H9 (cell line): ENCODE measurements at places on chromosomes 6 and 20. TPM values are rescaled to one million over a fixed set of nuclear protein-coding genes. Genes with fewer than 3 reads are reported as not detected.

GRCh38 chr6:149236589-149236988 is 80.9 kb upstream of the TAB2 start:
- no peaks in the 10 kb centered on the region for H3K4me1 ChIP-seq
- H3K27me3 ChIP-seq = no peaks in the 10 kb centered on the region
- no peak overlapping the region for H3K4me3 ChIP-seq
- no peaks in the 10 kb centered on the region for H3K36me3 ChIP-seq
- H3K27ac ChIP-seq = no peak overlapping the region

DNA sequence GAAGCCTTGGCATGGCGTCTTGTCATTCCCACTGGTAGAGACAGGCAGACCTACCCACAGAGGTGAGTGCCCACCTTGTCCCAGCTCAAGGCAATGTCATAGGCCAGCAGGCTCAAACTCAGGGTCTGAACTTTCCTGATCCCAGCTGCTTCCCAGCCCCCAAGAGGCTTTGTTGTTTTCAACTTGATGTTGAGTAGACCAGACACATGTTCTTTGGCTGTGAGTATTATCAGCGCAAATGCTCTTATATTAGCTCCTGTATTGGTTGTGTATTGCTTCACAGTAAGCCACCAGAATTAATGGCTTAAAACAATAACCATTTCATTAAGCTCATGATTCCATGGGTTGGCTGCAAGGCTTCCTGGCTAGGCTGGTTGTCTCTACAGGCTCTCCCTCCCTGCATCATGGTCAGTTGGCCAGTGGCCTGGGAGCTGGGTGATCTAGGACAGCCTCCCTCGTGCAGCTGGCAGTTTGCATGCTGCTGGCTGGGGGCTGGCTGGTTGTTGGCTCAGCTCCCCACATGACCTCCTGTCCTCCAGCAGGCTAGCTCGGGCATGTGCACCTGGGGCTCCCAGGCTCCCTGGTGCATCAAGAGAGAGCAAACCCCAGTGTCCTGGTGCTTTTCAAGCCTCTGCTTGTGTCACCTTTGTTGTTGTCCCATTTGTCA is 21.6 kb downstream of the TOX2 start:
- H3K4me3 ChIP-seq = no peak overlapping the region
- no peak overlapping the region for H3K27ac ChIP-seq
- H3K4me1 ChIP-seq = no peaks in the 10 kb centered on the region
- H3K36me3 ChIP-seq = no peaks in the 10 kb centered on the region
- DNase-seq = no peak

DNA sequence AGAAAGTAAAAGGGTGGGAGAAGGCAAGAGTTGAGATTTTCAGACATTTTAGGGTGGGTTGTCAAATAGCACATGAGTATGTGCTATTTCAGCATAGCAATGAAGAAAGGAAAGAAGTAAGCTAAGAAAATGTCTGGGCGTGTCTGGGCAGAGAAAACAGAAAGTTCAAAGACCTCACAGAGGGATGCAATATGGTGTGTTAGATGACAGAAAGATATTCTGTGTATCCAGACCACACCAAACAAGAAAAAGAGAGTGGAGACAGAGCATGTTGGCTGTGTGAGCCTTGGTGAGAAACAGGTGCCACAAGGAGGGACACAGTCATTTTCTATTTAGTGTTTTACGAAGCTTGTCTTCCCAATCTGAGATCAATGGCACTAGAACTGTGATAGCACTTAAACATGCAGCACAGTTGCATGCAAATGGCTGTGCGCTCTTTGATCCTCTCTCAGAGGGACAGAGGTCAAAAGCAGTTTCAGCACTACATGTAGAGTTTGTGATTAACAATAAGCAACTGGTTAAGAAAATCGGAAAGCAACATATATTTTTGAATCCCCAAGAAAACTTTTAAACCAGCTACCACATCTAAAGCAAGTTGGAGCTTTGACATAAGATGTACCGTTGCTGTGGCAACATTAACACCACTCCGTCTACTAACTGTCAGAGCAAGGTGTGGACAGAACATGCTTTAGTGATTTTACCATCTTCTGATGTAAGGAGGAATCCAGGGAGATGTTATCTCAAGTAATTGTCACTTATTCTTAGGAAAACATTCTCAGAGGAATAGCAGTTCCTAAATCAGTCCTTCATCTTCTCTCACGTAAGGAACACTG is 515.5 kb upstream of the NOX3 start:
- no peak overlapping the region for H3K27ac ChIP-seq
- H3K27me3 ChIP-seq = no peaks in the 10 kb centered on the region
- no peaks in the 10 kb centered on the region for H3K4me1 ChIP-seq
- no peak for DNase-seq
- no peak overlapping the region for H3K4me3 ChIP-seq

DNA sequence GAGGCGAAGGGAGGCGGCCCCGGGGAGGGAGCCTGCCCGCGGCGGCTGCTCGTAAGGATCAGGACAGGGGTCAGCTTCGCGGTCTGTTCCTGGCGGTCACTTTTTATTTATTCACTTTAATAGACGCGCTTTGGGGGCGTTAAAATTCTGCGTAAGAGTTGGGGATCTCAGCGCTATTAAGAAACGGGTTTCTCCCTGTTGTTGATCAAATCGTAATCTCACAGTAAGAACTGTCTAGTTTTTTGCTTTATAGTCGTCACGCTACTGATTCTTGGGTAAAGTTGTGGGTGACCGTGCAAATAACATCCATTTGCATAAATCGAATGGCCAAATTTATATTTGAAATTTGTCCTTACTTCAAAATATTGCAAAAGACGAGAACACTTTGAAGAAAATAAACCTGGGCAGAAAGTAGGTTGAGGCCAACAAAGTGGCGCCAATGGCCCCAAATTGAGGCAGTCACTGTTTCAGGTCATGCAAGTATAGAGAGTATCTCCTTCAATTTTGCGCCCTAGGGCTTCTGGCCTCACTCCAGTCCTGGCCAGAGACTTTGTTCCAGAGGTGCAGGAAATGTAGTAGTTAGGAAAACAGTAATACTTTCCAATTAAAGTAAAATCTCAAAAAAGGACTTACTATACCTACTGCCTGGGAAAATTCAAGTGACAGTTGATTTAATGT is 963 bp upstream of the RMND1 start:
- no peak for DNase-seq
- H3K4me3 ChIP-seq = peak overlapping the region; percentile 97
- H3K27me3 ChIP-seq = no peaks in the 10 kb centered on the region
- H3K36me3 ChIP-seq = peaks cover 22% of the 10 kb centered on the region
- no peaks in the 10 kb centered on the region for H3K4me1 ChIP-seq

DNA sequence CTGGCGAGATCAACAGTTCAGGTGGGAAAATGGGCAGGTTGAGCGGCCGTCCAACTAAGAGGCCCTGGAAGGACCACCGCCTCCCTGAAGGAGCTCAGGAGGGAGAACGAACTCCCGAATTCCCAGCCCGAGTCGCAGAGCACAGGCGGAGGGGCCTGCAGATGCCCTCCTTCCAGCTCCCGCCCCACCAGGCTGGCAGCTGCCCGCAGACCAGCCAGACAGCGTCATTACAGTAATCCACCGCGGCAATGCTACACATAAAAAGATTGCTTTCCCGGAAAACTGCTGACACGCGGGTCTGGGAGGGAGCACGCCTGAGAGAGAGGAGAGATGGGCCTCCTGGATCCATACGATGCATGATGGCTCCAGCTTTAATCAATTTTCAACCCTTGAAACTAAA is 30.5 kb upstream of the SLCO4A1 start:
- H3K36me3 ChIP-seq = peaks cover 2% of the 10 kb centered on the region; the same call in 2 of the 3 replicates
- H3K4me1 ChIP-seq = no peaks in the 10 kb centered on the region; the same call in 1 of the 2 replicates
- H3K27ac ChIP-seq = no peak overlapping the region
- no peak for DNase-seq

MAP3K5 gene
- total RNA-seq = 1.6 and 1.7 TPM in 2 replicates

DNA sequence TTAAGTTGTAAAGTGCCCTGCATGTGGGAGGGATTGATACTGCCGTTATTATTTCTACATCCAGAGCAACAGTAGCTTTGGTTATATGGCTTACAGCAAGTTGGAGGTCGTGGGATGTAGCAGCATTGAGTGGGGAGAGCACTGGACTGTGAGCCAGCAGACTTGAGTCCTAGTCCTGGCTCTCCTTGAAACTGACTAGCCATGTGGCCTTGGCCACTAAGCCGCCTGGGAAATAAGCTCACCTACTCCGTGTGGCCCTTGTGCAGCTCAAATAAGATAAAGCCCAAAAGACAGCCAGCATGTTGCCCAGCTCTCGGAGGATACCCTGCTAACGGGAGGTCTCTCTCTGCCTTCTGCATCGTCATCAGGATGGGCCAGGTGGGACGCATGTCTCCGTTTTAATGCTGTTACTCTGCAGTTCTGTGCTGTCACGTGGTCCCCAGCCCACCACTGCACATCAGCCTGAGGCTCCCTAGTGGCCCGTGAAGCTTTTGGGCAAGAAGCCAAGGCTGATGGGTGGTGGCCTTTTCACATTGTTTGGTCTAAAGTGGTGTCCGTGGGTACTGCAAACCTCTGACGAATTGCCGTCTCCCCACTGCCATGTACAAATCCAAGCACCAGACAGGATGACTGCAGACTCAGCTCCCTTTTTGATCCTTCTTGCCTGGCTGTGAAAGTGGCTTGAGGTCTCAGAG is 7.9 kb downstream of the EPB41L1 start:
- no peaks in the 10 kb centered on the region; the same call in 1 of the 2 replicates for H3K27me3 ChIP-seq
- H3K4me1 ChIP-seq = no peaks in the 10 kb centered on the region
- H3K27ac ChIP-seq = no peak overlapping the region
- DNase-seq = no peak
- no peaks in the 10 kb centered on the region for H3K36me3 ChIP-seq

- no peak for DNase-seq
- no peaks in the 10 kb centered on the region; the same call in 2 of the 3 replicates for H3K36me3 ChIP-seq
- H3K27me3 ChIP-seq = no peaks in the 10 kb centered on the region
- no peak overlapping the region for H3K27ac ChIP-seq
- no peak overlapping the region for H3K4me3 ChIP-seq
These were observed 351.4 kb downstream of the FOXA2 start for GRCh38 chr20:22232923-22233322.

DLL1 gene
- 2.7 and 2.8 TPM in 2 replicates for total RNA-seq

DNA sequence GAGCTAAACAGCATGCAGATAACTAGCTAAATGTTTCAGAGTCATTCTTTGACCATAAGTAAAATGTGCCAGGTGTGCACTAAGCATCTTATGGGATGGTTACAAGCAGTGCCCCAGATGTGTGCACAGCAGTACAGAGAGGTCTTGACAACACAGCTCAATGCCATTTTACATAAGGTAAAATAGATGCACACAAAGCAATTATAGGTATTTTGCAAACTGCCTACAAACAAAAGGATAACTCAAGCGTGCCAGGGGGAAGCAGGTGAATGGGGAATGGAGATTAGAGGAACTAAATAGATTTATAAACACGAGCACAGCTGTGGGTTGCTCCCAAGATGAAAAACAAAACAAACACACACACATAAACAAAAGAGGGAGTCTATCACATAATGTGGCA is 64.8 kb downstream of the SLC2A10 start:
- H3K4me1 ChIP-seq = no peaks in the 10 kb centered on the region
- no peak overlapping the region for H3K4me3 ChIP-seq
- no peak overlapping the region for H3K27ac ChIP-seq

BPI gene
- total RNA-seq = not detected in 2 replicates

C6orf118 gene
- not detected in 2 replicates for total RNA-seq

HRH3 gene
- 1.8 and 1.9 TPM in 2 replicates for total RNA-seq

DNA sequence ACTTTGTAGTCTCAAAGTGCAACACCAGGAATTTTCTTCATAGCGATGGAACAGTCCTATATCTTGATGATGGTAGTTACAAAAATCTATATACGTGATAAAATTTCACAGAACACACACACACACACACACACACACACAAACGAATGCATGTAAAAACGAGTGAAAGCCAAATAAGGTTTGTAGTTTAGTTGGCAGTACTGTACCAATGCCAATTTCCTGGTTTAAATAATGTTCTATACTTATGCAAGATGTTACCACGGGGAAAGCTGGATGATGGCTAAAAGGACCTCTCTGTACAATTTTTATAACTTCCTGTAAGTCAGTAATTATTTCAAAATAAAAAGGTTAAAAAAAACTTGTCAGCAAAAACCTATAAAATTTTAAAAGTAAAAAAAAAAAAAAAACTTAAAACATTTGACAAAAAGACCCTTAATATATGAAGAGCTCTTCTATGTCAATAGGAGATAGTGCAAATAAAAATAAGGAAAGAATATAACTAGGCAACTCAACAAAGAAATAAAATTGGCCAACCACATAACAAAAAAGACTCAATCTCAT is 37.6 kb downstream of the PDSS2 start:
- H3K4me1 ChIP-seq = no peaks in the 10 kb centered on the region
- H3K27ac ChIP-seq = no peak overlapping the region
- H3K4me3 ChIP-seq = no peak overlapping the region
- DNase-seq = no peak

MLIP gene
- not detected in 2 replicates for total RNA-seq

DNA sequence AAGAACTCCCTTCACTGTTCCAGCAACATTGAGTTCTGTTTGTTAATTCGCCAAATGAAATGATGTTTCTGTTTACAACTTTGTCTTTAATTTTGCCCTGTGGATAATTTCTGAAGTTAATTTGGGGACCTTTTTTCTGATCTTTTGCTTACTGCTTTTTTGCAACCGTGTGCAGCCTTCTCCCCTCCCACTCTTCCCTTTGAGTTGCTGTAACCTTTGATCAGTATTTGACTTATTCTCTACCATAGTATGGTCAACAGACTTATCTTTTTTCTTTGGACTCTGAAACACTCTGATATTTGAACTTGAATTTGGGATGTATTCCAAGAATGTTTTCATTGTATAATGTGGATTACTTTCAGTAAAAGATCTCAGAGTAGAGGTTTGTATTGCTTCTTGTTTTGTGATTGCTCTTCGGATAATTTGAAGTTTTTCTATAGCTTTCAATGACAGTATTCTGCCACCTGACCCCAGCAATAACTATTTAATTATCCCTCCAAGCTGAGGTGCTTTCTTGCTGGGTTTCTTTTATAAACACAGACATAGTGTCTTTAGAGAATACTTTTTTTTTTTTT is 46.2 kb downstream of the LRRN4 start:
- DNase-seq = no peak
- H3K27ac ChIP-seq = no peak overlapping the region
- H3K36me3 ChIP-seq = peaks cover 29% of the 10 kb centered on the region
- H3K4me1 ChIP-seq = no peaks in the 10 kb centered on the region
- H3K27me3 ChIP-seq = no peaks in the 10 kb centered on the region
- peak overlapping the region; percentile 98 for H3K4me3 ChIP-seq

JPH2 gene
- total RNA-seq = 0.31 and 0.35 TPM in 2 replicates

SPTLC3 gene
- total RNA-seq = 0.42 and 0.68 TPM in 2 replicates

BTN3A1 gene
- total RNA-seq = 2.5 and 3.1 TPM in 2 replicates

DNA sequence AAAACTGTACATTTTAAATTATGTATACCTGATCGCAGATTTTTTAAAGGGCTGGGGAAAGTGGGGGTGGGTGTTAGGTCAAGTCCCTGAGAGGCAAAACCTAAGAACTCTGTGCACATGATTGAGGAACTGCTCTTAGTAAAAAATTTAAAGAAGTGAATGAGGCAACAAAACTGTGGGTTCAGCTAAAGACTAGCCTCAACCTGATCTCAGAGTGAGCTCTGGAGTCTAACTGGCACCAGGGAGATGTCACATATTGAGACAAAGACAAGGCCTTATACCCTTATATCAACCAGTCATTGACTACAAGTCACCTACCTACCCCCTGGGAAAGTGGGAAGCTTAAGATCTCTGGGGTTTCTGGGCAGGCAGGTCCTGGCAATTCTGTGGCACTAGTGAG is 27.4 kb upstream of the RUNX2 start:
- no peaks in the 10 kb centered on the region for H3K4me1 ChIP-seq
- no peak overlapping the region for H3K27ac ChIP-seq
- H3K27me3 ChIP-seq = no peaks in the 10 kb centered on the region
- no peak for DNase-seq
- H3K36me3 ChIP-seq = peaks cover 6% of the 10 kb centered on the region

SMLR1 gene
- not detected in 2 replicates for total RNA-seq

GRCh38 chr6:94478133-94479005 is 1059.0 kb upstream of the EPHA7 start:
- DNase-seq = no peak
- H3K4me3 ChIP-seq = no peak overlapping the region
- H3K27ac ChIP-seq = no peak overlapping the region

MC3R gene
- not detected in 2 replicates for total RNA-seq
